ENCODE measurements at places on chromosomes 7 and 10.

GRCh38 chr10:24847112-24848070 is 105.0 kb downstream of the PRTFDC1 start:
- DNase-seq = no peak
- H3K4me1 ChIP-seq = no peaks in the 10 kb centered on the region
- H3K36me3 ChIP-seq = peaks cover 4% of the 10 kb centered on the region
- no peaks in the 10 kb centered on the region for H3K27me3 ChIP-seq

DNA sequence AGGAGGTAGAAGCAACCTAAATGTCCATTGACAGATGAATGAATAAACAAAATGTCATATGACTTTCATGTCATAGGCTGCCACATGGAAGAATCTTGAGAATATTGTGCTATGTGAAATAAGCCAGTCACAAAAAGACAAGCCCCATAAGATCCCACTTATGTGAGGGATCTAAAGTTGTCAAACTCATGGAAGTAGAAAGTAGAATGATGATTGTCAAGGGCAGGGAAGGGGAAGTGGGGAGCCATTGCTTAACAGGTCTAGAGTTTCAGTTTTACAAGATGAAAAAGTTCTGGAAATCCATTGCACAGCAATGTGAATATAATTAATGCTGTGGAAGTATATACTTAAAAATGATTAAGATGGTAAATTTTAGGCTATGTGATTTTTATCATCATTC is 229.3 kb upstream of the KMT2E start:
- H3K27ac ChIP-seq = no peak overlapping the region
- DNase-seq = no peak
- no peak overlapping the region for H3K4me3 ChIP-seq
- H3K36me3 ChIP-seq = no peaks in the 10 kb centered on the region

DNA sequence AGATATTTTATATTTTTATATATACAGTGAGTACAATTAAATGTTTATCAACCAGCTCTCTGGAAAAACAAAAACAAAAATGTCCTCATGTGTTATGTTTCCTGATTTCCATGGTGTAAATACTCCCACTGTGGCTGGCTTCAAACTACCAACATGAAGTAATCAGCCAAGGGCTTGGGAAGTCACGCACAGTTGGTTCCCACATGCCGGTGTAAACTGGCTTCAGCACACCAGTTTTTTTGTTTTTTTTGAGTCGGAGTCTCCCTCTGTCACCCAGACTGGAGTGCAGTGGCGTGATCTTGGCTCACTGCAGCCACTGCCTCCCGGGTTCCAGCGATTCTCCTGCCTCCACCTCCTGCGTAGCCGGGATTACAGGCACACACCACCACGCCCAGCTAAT is 11.8 kb downstream of the OSBPL3 start:
- no peaks in the 10 kb centered on the region for H3K27me3 ChIP-seq
- peaks cover 24% of the 10 kb centered on the region for H3K4me1 ChIP-seq
- H3K27ac ChIP-seq = no peak overlapping the region

GRCh38 chr7:117458977-117459583 is 20.7 kb upstream of the CFTR start:
- no peaks in the 10 kb centered on the region for H3K36me3 ChIP-seq
- H3K4me1 ChIP-seq = no peaks in the 10 kb centered on the region
- H3K4me3 ChIP-seq = no peak overlapping the region
- DNase-seq = no peak

GRCh38 chr10:62742536-62743061 is 61.9 kb upstream of the ADO start:
- no peak overlapping the region for H3K4me3 ChIP-seq
- no peaks in the 10 kb centered on the region for H3K27me3 ChIP-seq
- no peaks in the 10 kb centered on the region for H3K36me3 ChIP-seq
- DNase-seq = no peak
- no peak overlapping the region for H3K27ac ChIP-seq
